GM19239 (cell line): ENCODE measurements at places on chromosomes 4 and X.

- no peak for DNase-seq
Measured at GRCh38 chr4:154583677-154584076, 6.9 kb downstream of the FGA start.

GRCh38 chrX:85561231-85561630 lies 181.8 kb upstream of the POF1B start:
- DNase-seq, result no peak

DNA sequence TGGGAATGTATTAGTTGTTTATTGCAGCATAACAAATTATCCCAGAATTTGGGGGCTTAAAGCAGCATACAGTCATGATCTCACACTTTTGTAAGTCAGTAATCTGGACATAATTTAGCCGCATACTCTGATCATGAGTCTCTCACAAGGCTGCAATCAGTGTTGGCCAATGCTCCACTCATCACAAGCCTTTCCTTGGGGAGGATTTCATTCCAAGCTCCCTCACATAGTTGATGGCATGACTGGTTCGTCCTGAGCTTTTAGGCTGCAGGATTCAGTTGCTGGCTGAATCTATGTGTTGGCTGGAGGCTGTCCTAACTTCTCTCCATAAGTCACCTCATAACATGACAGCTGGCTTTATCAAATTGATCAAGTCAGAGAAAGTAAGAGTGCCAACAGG lies 1568.6 kb upstream of the PCDH7 start:
- DNase-seq, result no peak

GRCh38 chrX:130575831-130576389 lies 174.1 kb downstream of the RBMX2 start:
- peak; percentile 10 for DNase-seq

- DNase-seq, result no peak
Measured at GRCh38 chr4:54365691-54366090, 136.6 kb downstream of the PDGFRA start.

- DNase-seq, result no peak
Measured at GRCh38 chr4:132619968-132620367, 529.1 kb upstream of the PCDH10 start.

DNA sequence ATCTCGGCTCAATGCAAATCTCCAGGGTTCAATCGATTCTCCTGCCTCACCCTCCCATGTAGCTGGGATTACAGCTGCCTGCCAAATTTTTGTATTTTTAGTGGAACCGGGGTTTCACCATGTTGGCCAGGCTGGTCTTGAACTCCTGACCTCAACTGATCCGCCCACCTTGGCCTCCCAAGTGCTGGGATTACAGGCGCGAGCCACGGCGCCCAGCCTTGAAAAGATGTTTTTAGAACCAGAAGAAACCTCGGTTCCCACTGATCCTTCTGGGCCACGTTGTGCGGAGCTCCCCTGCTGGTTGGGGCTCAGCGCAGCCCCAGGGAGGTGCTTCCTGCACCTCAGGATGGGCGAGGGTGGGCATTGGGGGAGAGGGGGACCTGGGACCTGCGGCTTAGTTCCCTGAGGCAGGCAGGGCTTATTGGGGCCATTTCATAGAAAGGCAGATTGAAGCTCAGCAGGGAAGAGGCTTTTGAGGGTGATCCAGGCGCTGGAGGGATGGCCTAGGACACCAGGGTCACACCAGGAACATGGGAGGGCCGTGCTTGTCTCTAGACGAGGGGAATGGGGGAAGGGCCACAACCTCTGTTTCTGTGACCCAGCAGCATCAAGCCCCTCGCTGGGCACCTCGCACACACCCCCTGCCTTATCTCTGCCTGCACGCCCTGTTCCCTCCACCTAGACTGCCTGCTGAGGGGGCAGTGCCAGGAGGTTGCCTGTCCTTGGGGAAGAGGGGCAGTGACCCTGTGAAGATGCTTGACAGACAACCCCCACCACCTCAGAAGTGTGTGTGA lies 6.3 kb upstream of the ADD1 start:
- no peak for DNase-seq

GRCh38 chr4:78482281-78482680 lies 69.3 kb upstream of the ANXA3 start:
- DNase-seq, result no peak

DNA sequence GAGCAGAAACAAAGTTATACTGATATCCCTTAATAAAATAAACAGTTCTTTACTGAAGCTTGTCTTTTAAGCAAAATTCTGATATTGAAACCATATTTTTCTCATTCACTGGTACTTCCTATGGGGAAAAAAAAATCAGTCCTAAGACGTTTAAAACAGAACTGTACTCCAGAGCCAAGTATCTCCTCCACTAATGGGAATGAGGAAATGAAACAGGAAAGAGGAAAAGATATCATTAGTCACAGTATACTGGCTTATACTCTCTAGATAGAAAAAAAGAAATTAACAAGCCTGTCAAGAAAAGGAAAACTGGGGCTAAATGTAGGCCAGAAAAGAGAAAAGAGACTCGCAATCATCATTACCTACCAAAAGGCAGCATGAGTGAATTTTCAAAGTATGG lies 252.7 kb downstream of the CENPC start:
- no peak for DNase-seq

- DNase-seq, result no peak
Measured at GRCh38 chr4:69239557-69240168, 25.1 kb upstream of the UGT2B11 start.

DNA sequence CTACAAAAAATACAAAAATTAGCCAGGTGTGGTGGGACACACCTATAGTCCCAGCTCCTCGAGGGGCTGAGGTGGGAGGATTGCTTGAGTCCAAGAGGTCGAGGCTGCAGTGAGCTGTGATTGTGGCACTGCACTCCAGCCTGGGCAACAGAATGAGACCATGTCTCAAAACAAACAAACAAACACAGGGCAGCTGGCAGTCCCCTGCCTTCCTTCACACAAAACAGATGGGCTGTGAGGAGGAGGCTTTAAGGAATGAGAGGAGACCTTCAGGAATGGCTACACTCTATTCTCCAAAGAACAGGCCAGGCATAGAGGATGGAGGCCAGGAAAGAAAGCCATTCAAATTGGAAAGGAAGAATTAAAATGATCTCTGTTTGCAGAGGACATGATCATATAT lies 65.6 kb upstream of the MAML3 start:
- no peak for DNase-seq
